AG08396 (cell line): ENCODE measurements at places on chromosomes 2 and 18.

GRCh38 chr2:43437363-43437762, 158.5 kb downstream of the THADA start:
- no peak for DNase-seq

GRCh38 chr2:10546975-10547391, 98.9 kb upstream of the ODC1 start:
- DNase-seq = peak; percentile 63

- DNase-seq = no peak
Measured at GRCh38 chr2:223956300-223956699, 963 bp upstream of the MRPL44 start.

DNA sequence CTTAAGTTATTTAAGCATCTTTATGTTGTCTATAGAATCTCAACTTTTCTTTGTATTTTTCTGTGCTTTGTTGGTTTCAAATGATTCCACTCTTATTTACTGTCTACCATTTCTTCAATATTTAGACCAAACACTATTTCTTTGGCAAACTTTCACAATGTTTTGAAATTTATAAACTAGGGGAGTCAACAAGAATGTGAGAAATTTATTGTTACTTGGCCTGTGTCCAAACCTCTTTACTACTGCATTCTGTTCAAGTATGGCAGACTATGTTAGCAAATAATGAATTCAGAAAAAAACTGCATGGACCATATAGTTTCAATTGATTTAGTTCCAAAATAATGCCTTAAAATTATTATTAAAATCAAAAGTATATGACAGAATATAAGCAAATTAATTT, 470.2 kb downstream of the FBXO15 start:
- no peak for DNase-seq

- no peak for DNase-seq
Measured at GRCh38 chr2:123086613-123087385, 938.3 kb upstream of the CNTNAP5 start.

DNA sequence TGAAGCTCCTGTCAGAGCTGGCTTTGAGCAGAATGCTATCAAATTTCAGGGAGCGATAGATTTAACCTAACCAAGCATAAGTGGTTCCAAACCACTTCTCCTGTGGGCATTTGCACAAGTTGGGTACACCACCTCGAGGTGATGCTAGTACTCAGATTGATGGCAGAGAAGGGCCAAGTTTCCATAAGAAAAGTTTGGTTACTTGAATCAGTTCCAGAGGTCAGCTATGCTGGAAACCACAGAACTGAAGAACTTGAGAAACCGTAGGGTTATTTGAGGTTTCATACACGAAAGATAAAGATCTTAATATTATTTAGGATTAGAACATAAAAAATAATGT, 238.2 kb upstream of the SOX11 start:
- DNase-seq = no peak

DNA sequence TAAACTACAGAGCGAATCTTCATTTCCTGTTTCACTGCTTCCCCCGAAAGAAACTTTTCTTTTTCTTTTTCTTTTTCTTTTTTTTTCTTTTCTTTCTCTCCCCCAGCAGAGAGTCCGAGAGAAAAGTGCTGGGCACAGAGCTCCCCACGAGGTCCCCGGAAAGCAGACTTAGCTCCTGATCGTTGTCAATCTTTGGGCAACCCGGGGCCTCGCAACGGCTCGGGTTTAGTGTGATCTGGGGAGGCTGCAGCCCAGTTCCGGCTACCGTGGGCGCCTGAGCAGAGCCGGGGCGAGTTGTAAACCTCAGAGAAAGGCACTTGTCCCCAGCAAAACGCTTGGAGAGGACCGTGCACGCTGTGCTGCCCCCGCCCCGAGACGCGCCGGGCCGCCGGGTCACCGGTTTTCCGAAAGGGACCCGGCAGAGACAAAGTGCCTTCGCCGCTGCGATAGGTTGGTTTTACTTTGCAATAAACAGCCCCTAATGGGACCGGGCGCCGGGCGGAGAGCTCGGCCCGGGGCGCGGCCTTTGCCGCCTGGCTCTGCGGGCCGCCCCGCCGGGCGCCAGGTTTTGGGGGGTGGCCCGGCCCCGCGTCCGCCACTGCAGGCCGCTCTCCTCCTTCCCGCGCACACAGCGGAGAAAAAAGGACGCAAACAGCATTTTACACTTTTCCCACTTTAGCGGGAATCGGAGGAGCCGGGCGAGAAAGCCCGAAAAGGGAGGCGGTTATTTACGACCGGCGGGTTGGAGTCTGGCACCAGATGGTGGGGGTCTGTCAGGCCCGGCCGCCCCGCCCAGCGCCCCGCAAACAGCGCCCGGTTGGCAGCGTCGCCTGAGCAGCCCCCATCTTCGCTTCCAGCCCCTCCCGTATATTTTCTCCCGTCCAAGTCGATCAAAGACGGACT, 136.0 kb downstream of the INSIG2 start:
- no peak for DNase-seq

DNA sequence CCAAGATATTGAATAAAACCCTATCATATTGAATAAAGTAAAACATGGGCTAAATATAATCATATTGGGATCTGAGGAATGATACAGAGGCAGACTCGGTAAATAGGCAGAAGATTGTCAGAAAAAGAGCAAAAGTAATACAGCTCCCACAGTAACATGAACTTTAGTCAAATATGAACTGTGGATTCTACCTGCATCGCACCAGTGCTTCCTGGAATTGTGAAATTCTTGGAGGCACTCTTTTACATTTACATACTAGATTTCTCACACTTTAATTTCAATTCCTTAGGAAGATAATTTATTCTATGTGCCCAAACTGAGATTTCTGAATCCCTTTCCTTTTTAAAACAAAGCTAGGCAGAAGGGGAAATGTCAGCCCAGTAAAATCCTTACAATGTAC, 325.1 kb upstream of the SLC39A10 start:
- no peak for DNase-seq

GRCh38 chr2:164974221-164974620, 18.9 kb upstream of the SLC38A11 start:
- no peak for DNase-seq

GRCh38 chr18:45253056-45253565, 362.2 kb upstream of the SLC14A2 start:
- no peak for DNase-seq

GRCh38 chr2:8319219-8319618, 362.6 kb upstream of the ID2 start:
- DNase-seq = no peak

GRCh38 chr2:109402180-109402579, 211.6 kb downstream of the SEPTIN10 start:
- no peak for DNase-seq

- peak; percentile 63 for DNase-seq
Measured at GRCh38 chr2:29063646-29064345, 10.5 kb downstream of the PCARE start.

DNA sequence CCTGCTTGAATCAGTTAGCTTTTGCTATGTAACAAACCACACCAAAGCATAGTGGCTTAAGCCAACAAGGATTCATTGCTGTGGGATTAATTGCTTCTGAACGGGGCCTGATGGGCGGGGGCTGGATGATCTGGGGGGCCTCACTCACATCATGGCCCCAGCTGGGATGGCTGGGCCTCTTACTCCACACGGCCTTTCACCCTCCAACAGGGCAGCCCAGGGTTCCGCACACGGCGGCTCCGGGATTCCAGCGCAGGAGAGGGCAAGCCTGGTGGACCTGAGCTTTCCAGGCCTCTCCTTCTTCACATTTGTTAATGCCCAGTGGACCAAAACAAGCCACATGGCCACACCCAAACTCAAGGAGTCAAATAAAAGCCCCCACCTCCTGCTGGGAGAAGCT, 86.3 kb upstream of the PHLPP1 start:
- no peak for DNase-seq

DNA sequence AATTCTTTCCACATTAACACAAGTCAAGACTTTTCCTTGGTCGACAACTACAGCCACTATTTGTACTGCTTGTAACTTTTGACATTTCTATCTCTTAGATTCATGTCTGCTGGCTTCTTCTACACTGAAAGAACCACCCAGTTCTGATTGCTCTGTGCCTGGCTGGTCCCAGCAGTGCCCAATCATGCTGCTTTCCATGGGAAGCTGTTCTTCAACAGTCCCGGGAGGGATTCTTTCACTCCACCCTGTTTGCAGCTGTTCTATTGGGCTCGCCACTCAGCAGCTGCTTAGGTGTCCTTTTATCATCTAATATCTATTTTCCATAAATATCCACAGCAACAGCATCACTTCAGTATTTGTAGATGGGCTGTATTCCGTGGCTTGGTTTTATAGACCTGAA, 471.1 kb upstream of the SMIM21 start:
- no peak for DNase-seq

- DNase-seq = no peak
Measured at GRCh38 chr2:10524341-10524740, 76.2 kb upstream of the ODC1 start.

GRCh38 chr2:13109516-13109915, 392.8 kb downstream of the TRIB2 start:
- no peak for DNase-seq

DNA sequence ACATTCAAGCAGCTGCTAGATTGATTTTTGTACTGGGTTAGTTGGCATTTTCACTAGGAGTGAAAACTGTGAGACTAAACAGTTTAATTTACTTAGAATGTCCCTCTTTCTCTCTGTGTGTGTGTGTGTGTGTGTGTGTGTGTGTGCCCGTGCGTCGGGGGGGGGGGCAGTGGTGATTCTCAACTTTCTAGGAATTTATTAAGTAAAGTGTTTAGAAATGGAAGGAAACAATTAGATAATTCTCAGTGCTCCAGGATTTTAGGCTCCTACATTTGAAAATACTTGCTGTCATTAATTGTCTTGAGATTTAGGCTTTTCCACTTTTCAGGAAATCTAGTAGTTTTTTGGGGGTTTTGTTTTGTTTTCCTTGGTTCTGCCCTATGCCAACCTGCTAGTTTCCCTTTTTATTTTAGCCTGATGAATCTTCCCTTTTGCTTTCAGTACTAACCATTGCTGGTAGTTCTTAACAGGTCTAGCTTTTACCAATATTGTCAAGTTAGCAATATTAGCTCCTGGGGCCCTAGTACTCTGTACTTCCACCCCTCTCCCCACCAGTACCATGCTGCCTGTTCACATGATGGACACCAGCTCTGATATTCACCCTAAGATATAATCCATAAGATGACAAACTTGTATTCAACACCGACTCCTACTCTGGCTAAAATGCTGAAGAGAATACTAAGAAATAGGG, 4.9 kb downstream of the EPAS1 start:
- DNase-seq = no peak

DNA sequence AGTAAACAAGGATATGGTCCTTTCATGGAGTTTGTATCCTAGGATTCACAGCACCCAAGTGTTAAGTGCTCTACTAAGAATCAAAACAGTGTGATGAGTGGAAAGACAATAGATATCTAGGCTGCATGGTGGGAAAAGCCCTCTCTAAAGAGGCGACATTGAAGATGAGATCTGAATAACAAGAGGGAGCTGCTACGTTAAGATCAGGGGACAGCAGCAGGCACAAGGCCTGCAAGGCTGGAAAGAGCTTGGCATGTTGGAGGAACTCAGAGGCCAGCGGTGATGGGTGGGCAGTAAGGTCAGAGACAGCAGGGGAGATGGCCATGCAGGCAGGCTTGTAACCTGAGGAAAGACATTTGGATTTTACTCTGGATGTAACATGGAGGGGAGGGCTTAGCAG, 177.5 kb downstream of the GFPT1 start:
- no peak for DNase-seq

- DNase-seq = peak; percentile 35
Measured at GRCh38 chr2:11004199-11004598, 92.5 kb downstream of the KCNF1 start.

DNA sequence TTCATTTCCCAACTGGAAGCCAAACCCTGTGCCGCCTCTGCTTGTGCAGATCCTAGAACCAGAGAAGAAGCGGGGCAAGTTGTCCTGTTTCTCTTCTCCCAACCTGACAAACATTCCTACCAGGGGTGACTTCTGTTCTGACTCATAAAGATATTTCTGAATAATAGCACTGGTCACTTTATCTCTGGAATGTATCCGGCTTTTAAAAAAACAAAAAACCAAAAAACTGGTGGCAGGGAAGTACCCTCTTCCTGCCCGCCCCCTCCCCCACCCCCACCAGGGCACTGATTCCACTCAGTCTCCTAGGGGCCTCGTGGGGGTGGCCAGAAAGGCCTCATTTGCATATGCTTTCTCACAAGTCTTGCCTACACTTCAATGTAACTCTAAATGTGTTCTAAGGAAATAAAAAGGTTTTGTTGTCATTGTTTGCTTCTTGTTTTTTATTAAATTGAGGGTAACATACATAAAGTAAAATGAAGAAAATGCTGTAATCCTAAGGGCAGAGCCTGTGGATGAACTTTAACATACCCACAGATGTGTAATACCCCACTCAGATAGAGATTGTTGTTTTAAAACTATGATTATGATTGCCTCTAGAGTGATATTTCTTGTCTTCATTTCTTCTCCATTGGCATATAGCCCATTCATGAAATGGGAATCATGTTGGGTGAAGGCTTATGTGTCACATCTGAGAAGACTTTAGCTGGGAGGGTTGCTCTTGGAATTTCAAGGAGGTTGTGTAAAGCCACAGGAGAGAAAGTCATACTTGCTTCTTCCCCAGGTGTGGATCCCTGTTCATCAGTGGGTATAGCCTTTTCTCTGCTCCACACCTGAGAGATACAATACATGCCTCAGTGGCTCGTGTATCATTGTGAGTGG, 5.3 kb upstream of the FOSL2 start:
- DNase-seq = peak; percentile 38

GRCh38 chr2:119311371-119311770, 55.3 kb downstream of the C2orf76 start:
- DNase-seq = no peak

DNA sequence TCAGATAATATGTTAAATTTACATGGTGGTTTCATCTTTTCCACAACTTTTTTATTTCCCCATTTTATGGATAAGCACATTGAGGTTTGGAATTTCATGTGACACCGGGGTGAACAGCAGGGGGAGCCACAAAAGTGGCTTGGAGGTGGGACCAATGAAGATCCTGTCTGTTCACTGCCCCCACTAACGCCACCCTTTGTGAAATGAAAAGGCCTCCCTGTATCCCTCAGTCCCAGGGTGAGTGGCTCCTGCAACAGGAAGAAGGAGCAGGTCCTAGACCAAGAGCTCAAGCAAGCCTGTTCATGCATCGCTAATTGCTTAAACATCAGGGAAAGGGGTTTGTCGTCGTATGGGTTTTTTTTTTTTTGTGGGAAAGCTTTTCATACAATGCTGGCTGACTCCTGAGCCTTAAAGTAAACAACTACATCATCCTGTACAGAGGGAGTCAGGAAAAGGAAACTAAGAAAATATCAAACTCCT, 267.8 kb upstream of the EPAS1 start:
- peak; percentile 47 for DNase-seq
